ENCODE measurements at places on chromosomes 7 and 10.

DNA sequence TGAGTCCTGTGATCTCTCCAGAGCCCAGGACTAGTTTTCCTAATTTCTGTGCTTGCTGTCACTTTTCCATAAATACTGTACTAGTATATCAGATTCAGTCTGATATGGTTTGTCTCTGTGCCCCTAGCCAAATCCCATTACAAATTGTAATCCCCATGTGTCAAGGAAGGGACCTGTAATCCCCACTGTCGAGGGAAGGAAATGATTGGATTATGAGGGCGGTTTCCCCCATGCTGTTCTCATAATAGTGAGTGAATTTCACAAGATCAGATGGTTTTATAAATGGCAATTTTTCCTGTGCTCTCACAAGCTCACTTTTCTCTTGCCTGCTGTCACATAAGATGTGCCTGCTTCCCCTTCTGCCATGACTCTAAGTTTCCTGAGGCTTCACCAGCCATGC is 54.8 kb upstream of the IFRD1 start:
- DNase-seq: no peak

DNA sequence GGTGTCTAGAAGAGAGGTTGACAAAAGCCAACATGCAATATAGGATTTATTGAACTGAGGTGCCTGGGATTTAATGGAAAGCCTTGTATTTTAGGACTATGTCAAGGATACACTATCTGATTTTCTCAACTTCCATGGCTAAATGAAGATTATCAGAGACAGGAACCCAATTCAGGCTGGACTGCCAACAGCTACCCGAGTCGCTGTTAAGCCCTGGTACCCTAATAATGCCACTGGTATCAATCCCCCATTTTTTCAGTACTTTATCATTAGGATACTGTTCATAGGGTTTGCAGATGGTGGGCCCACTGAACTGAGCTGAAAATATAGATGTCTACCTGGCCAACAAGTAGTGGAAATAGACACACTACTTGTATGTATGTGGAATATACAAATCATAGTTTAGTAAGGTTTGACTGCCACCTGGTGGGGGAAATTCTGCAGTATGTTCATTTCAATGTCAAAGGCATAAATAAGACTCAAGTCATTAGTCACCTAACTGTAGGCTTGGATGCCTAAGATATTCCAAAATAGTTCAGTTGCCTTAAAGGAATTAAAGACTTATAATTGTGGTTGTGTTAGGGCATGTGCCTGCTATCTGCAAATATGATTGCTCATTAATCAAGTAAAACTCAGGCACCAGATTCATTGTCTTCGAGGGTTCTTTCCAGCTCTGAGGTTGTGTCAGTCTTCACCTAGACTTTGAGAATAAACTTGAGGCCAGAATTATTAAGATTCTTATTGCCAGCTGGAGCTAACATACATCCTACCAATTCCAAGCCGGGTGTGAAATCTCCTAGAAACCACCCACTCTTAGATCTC is 34.1 kb upstream of the NOBOX start:
- peak; percentile 26 for DNase-seq

- no peak for DNase-seq
These were observed 46.1 kb downstream of the PPIF start for GRCh38 chr10:79393221-79393923.

- DNase-seq: no peak
These were observed 144.8 kb upstream of the ZNF804B start for GRCh38 chr7:88614736-88615135.

- no peak for DNase-seq
These were observed 7.4 kb downstream of the POLR1F start for GRCh38 chr7:19701471-19701870.

Measured in GM06990 (cell line).